ENCODE measurements at places on chromosomes 11 and 22.

GRCh38 chr11:47980907-47981621, 705 bp downstream of the PTPRJ start:
- DNase-seq = peak; percentile 73

DNA sequence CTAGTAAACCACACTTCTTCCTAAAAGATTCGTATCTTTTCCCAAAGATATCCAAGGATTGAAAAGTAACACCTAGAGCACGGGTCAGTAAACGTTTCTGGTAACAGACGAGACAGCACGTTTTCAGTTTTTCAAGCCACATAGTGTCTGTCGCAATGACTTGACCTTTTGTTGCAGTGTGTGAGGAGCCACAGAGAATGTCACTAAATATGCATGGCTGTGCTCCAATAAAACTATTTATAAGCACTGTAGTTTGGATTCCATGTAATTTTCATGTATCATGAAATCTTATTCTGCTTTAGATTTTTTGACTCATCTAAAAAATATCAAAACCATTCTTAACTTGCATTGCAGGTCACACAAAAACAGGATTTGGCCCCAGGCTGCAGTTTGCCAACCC, 18.3 kb upstream of the MICAL3 start:
- DNase-seq = no peak

GRCh38 chr11:126339863-126340434, 15.5 kb upstream of the ST3GAL4 start:
- DNase-seq = no peak

DNA sequence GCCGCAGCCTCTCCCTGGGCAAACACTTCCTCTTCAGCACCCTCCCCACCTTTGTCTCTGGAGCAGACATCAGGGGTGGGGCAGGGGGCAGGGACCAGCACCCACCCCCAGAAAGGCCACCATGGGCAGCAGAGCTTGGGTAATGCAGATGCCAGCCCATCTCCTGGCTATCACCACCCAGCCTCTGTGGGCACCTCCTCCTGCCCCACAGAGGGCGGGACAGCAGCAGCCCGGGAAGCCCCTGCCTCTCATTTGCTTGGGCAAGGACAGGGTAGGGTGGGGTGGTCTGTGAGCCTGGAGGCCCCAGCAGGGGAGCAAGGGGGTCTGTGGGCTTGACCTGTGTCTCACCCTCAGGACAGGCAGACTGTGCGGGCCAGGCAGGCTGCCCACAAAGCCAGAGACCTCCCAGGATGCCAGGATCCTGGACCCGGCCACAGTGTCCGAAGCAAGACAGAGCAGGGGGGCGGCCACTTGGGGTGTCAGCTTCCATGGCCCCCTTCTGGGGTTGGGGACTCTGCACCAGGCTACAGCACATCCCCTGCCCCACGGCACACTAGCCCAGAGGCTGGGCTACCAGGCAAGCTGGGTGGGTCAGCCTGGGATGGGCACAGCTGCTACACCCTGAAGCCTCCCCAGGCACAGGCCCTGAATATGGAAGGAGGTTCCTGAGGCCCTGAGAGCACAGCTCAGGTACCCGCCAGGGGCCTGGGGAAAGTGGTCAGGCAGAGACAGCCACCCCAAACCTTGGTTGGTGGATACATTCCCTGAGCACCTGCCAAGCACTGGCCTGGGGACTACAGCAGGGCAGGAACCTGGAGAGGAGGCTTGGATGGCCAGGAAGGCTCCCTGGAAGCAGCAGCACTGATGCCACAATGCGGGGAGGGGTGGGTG, 4.5 kb downstream of the RNH1 start:
- DNase-seq = no peak

DNA sequence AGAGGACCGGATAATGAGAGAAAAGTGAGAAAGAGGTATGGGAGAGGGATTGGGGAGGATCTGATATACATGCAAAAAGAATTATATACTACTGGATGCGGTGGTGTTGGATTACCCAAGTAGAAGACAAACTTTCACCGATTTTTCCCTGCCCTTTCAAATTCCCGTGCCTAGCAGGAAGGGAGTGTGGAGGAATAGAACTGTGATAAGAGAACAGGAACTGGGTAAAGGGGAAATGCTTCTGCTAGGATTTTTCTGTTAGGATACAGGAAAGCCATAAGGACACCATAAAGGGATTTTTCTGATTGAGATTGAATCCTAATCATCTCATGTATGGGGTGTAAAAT, 480 bp upstream of the MTMR2 start:
- DNase-seq = no peak

DNA sequence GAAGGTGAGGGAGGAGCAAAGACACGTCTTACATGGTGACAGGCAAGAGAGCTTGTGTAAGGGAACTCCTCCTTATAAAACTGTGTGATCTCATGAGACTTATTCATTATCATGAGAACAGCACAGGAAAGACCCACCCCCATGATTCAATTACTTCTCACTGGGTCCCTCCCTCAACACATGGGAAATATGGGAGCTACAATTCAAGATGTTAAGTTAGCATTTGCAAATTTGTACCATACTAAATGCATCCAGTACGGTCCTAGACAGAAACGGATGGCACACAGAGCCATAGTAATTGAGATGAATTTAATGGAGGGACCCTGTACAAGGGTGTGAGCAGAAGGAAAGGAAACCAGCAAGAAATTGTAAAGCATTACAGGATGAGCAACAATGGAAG, 765.8 kb upstream of the API5 start:
- DNase-seq = no peak

- DNase-seq = no peak
These were observed 11.7 kb upstream of the ARL14EP start for GRCh38 chr11:30311189-30311588.

DNA sequence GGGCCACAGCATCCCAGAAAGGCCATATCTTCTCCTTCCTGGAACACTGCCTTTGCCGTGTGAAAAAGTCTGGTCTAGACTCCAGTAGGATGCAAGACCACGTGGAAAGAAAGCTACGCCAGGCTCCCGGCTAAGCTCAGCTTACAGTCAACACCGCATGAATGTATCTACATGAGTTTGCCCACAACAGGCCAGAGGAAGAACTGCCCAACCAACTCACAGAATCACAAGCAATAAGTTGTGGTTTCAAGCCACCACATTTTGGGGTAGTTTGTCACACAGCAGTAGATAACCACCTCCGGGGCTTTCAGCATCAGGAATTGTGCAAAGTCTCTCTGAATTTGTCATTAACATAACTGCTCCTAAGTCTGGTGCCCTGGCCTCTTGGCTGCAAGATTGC, 27.3 kb downstream of the HSPA8 start:
- no peak for DNase-seq

GRCh38 chr11:46026606-46027293, 94.5 kb downstream of the PHF21A start:
- no peak for DNase-seq

GRCh38 chr22:47713941-47714340, 951.5 kb downstream of the TBC1D22A start:
- DNase-seq = no peak

DNA sequence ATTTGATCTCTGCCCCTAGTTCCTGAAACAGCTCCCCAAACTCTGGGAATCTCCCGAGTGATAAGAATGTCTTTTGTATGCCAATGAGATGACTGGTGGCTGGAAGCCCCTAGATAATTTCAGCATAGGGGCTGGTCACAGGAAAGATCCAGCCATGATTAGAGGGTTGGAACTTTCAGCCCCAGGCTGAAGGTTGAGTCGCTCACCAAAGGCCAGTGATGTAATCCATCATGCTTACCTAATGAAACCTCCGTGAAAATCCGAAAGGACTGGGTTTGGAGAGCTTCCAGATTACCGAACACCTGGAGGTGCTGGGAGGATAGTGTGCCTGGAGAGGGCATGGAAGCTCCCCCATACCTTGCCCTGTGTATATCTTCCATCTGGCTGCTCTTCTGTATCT, 26.0 kb downstream of the LRRC32 start:
- DNase-seq = no peak

GRCh38 chr11:88861618-88862017, 204.2 kb downstream of the GRM5 start:
- no peak for DNase-seq

- DNase-seq = no peak
These were observed 9.0 kb upstream of the HIKESHI start for GRCh38 chr11:86292912-86293616.

- no peak for DNase-seq
These were observed 202.1 kb upstream of the ARHGAP42 start for GRCh38 chr11:100484948-100485347.

GRCh38 chr11:35347921-35348331, 71.4 kb downstream of the SLC1A2 start:
- no peak for DNase-seq

GRCh38 chr11:36421546-36422155, 88.4 kb downstream of the TRAF6 start:
- DNase-seq = no peak

DNA sequence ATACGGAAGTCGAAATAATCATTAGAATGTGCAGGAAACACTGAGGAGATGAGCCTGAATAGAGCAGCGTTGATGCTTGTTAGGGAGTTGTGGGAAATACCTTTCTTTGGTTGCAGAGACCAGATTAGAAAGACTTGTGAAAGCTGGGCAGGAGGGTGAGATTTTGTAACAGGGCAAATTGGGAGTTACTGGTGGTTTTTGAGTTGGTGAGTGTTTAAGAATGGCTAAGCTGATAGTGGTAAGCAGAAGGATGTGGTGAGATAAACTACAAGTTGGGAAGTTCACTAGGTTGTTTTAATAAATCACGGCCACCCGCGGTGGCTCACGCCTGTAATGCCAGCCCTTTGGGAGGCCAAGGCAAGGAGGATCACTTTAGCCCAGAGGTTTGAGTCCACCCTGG, 34.4 kb downstream of the MCAM start:
- DNase-seq = no peak

DNA sequence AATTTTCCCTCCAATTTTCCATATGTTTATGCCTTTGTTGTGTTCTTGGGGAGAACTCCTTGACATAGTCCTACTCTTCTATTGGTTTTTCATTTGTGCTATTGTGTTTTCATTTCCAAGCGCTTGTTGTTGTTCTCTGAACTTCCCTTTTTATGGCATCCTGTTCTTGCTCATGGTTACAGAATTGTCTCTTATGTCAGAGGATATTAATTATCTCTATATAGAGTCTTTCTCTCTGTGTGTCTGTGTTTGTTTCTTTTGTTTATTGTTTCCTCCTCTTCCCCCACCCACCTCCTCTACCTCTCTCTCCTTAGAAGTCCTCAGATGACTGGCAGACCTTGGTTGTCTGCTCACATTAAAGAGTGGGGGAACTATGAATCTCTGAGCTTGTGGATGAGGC, 69.9 kb downstream of the HORMAD2 start:
- DNase-seq = no peak

DNA sequence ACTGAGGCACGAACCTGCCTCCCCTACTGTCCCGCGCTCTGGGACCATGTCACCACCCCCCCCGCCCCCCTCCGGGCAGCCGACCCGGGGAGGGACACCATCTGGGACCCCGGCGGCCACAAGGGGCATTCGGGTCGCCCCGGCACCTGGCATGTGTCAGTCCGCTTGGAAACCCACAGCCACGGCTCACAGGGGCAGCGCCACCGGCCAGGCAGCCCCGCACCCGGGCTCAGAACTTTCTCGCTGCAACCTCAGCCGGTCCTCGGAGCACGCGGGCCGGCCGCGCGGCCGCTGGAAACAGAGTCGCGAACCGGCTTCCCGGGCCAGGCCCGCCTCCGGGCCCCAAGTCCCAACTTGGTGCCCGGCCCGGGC, 159.9 kb upstream of the GRK3 start:
- no peak for DNase-seq

- no peak for DNase-seq
These were observed 9.7 kb downstream of the SMARCB1 start for GRCh38 chr22:23796461-23796860.

DNA sequence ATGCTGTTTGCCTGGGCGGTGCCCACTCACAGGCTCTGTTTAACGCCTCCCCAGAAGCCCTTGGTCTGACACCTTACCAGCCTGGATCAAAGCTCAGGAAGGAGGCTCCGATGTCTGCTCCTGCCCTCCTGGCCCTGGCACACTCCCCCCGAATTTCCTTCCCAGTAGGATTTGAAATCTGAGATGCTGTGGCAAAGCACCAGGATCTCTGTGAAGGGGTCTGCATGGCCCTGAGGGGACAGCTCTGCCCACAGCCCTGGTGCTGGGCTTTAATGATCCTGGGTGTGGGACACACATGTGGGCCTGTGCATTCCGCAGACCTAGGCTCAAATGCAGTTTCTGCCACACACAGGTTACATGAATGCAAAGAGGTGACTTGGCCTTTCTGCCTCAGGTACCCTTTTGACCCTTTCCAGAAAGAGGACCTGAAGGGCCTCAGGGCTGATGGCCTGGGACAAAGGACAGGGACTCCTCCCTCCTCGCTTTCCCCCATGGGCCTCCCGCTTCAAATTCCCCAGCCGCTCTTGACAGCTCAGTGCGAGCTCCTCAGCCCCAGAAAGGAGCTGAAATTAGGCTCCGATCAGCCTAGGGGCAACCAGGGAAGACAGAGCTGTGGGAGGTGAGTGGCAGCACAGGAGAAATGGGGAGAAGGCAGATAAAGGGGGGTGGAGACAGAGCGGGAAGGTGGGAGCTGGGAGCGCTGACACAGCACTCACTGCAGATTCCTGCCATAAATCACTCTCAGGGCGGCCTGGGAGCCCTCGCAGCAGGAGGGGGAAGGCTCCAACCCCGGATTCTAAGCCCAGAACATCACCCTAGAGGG, 41.3 kb downstream of the TRIM29 start:
- no peak for DNase-seq

DNA sequence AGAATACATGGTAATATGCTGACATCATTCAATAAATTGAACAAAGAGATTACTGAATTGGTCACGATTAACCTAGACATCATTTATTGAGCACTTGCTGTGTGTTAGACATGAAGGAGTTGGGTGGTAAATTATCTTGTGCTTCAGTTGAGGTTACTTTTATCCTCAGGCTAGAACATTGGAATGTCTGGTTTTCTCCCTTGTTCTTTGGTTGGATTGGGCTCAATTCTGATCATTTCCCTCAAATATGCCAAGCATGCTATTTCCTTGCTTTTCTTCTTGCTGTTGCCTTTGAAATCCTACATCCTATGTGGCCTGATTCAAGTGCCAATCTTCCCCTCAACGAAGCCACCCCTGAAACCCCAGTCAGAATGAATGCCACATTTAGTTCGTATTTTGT, 65.8 kb downstream of the DEUP1 start:
- DNase-seq = no peak

DNA sequence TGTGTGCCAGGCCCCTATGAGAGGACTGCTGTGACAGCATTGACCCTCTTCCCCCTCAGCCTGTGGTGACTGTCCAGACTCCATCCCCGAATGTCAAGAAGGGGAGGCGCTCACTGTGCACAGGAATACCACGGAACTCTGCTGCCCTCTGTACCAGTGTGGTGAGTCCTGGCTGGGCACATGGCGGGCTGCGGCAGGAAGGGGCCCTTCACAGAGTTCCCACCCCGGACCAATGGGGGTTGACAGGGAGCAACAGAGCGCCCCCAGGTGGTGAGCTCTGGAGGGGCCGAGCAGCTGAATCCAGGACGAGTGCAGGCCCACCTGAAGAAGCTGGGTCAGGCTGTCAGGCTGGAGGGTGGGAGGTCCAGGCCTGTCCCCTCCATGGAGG, 83.8 kb upstream of the MYOD1 start:
- DNase-seq = no peak
